ENCODE measurements at places on chromosomes 2 and 18.

DNA sequence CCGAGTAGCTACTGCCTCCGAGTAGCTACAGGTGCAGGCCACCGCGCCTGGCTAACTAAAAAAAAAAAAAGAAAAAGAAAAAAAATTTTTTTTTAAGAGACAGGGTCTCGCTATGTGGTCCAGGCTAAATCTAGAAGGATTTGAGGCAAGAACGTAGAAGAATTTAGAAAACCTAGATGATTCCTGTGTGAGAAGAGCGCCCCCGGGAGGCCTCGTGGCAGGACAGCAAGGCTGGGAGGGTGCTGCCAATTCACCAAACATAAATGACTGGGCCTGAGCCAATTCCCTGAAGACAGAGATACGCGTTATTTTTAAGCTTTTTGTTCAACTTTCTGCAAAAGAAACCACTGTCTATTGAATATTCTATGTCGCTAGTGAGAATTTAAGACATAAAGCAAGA is 90.1 kb upstream of the TGFA start:
- no peak overlapping the region for H3K27ac ChIP-seq
- H3K4me1 ChIP-seq: peaks cover 9% of the 10 kb centered on the region
- H3K27me3 ChIP-seq: peaks cover 2% of the 10 kb centered on the region
- H3K36me3 ChIP-seq: no peaks in the 10 kb centered on the region
- no peak overlapping the region for H3K4me3 ChIP-seq

DNA sequence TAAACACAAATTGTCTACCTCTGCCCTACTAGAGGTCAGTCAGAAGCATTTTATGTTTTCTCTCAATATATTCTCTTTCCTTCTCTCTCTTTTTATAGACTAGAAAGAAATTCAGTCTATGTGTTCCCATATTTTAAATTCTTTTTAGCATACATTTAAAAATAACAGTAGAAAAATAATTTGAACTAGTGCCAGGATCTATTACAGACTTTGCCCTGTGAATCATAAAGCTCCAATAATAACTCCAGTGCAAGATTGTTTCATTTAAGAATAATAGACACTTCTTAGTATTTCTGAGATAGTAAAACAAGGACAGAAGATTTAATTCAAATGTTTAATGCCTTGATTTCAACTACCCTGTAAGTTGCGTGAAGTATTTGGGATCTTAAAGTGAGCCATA is 60.1 kb downstream of the ITGB6 start:
- H3K4me1 ChIP-seq: no peaks in the 10 kb centered on the region
- no peak overlapping the region for H3K4me3 ChIP-seq
- H3K27me3 ChIP-seq: no peaks in the 10 kb centered on the region
- no peaks in the 10 kb centered on the region for H3K36me3 ChIP-seq
- no peak overlapping the region for H3K27ac ChIP-seq
- DNase-seq: no peak

DNA sequence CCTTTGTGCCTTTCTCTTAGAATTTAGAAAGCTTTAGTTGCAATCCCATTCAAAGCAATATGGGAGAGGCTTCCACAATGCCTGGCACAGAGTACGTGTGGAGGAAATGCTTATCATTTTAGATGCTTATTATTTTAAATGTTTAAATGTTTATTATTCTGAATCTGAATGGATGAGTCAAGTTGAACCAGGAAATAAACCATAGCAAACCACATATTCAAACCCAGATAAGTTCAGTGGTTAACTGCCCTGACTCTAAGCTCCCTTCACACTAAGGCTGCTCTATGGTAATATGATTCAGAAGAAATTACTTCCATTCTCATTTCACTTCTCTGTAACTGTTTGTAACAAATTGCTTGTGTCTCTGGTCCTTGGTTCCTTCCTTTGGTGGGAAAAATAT is 5.2 kb upstream of the PPP4R1 start:
- H3K36me3 ChIP-seq: no peaks in the 10 kb centered on the region
- peaks cover 6% of the 10 kb centered on the region for H3K4me1 ChIP-seq
- no peak overlapping the region for H3K27ac ChIP-seq
- no peaks in the 10 kb centered on the region for H3K27me3 ChIP-seq
- no peak overlapping the region for H3K4me3 ChIP-seq

GRCh38 chr2:11027195-11027594 is 115.5 kb downstream of the KCNF1 start:
- H3K4me3 ChIP-seq: no peak overlapping the region
- H3K27me3 ChIP-seq: no peaks in the 10 kb centered on the region
- no peak for DNase-seq
- no peak overlapping the region for H3K27ac ChIP-seq
- H3K36me3 ChIP-seq: no peaks in the 10 kb centered on the region

- H3K4me1 ChIP-seq: peaks cover 10% of the 10 kb centered on the region
- no peaks in the 10 kb centered on the region for H3K36me3 ChIP-seq
- no peak overlapping the region for H3K27ac ChIP-seq
- DNase-seq: peak; percentile 96
- H3K27me3 ChIP-seq: peaks cover 57% of the 10 kb centered on the region
Observed at GRCh38 chr2:26184555-26185303, 11.8 kb downstream of the GAREM2 start.

- no peaks in the 10 kb centered on the region for H3K36me3 ChIP-seq
- DNase-seq: no peak
- H3K27ac ChIP-seq: no peak overlapping the region
- no peaks in the 10 kb centered on the region for H3K27me3 ChIP-seq
Observed at GRCh38 chr2:120720746-120721375, 14.8 kb upstream of the GLI2 start.

DNA sequence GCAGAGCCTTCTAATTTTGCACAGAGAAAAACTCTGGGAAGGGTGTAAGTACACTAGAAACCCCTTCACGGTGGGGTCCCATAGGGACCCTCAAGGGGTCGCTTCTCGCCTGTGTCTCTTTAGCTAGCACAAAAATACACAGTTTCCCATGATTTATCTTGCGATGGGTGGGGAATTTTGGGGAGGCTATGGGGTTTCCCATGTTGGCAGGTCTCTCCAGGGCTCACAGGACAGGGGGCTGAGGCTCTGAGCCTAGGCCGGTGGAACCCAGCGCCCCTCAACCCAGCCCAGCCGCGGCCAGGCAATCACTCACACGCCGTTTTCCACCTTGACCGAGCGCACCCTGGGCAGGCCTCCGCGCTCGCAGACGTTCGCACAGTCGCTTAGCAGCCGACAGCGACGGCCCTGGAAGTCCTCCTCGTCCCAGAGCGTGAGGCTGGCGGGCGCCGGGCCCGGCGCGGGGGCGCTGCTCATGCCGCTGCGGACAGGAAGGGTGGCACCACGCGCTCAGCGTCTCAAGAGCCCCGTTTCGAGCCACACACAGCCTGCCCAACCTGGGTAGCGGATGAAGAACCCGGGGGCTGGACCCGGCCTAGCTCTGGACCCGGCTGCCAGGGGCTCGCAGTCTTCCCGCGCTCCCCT is 398 bp downstream of the CRYBA2 start:
- H3K4me1 ChIP-seq: peaks cover 5% of the 10 kb centered on the region
- H3K27me3 ChIP-seq: peaks cover 72% of the 10 kb centered on the region
- no peak for DNase-seq

DNA sequence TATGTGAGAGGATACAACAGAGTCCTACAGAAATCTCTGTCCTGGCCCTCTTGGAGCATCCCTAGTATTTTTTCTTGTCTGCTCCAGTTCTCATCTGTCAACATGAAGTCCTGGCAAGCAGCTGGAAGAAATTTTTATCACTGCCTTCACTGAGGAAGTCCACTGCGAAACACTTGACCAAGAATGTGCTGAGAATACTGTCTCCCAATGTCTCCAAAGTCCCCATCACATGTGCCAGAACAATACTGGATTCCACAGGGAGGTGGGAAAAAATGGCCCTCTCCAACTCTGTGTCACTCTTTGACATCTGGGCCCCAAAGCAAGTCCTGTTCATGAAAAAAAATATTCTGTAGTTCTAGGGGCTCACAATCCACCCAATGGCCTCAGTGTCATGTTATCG is 32.8 kb upstream of the PGAP1 start:
- no peak for DNase-seq
- no peaks in the 10 kb centered on the region for H3K4me1 ChIP-seq
- H3K36me3 ChIP-seq: no peaks in the 10 kb centered on the region
- no peak overlapping the region for H3K27ac ChIP-seq
- no peaks in the 10 kb centered on the region for H3K27me3 ChIP-seq
- H3K4me3 ChIP-seq: no peak overlapping the region

DNA sequence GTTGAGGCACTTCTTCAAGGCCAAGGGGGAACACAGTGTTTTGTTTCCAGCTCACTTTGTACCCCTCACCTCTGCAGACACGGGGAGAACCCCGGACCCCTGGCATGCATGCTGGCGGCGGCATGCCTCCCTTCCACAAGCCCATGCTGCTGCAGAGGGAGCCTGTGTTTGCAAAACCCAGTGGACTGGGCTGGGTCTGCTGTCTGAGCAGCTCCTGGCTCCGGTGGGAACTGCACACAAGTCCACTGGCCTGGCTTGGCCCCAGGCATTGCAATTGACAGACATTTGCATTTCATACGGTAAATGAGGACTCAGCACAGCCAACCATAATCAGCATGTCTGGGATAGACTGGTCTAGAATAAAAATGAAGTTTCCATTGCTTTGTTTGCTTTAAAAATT is 62.4 kb downstream of the RALBP1 start:
- no peak for DNase-seq
- no peak overlapping the region for H3K4me3 ChIP-seq
- H3K27me3 ChIP-seq: no peaks in the 10 kb centered on the region
- H3K4me1 ChIP-seq: no peaks in the 10 kb centered on the region

- no peak for DNase-seq
- H3K4me3 ChIP-seq: no peak overlapping the region
- no peaks in the 10 kb centered on the region for H3K27me3 ChIP-seq
- no peaks in the 10 kb centered on the region for H3K4me1 ChIP-seq
- peak overlapping the region; percentile 36 for H3K27ac ChIP-seq
- H3K36me3 ChIP-seq: no peaks in the 10 kb centered on the region
Observed at GRCh38 chr2:174827371-174828369, 63.4 kb upstream of the CHRNA1 start.
